ENCODE measurements at places on chromosomes 1 and 21.

- DNase-seq, result no peak
Observed at GRCh38 chr1:202462342-202463076, 114.0 kb downstream of the PPP1R12B start.

DNA sequence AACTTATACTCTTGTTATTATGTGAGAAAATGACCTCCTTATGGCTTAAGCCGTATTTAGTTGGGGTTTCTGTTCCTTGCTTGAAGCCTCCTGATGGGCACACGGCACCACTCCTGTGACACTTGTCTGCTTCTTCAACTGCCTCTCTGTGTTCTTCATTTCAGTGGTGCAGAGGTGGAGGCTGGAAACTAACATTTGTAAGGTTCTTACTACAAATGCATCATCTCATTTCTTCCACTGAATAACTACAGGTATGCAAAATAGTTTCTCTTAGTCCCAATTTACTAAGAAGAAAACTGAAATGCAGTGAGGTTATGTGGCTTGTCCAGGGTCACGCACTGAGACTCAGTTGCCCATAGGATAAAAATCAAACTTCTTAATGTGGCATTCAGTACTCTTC, 23.6 kb upstream of the ZNF362 start:
- DNase-seq, result no peak

- DNase-seq, result no peak
Observed at GRCh38 chr1:234911787-234912186, 216.8 kb downstream of the TOMM20 start.

DNA sequence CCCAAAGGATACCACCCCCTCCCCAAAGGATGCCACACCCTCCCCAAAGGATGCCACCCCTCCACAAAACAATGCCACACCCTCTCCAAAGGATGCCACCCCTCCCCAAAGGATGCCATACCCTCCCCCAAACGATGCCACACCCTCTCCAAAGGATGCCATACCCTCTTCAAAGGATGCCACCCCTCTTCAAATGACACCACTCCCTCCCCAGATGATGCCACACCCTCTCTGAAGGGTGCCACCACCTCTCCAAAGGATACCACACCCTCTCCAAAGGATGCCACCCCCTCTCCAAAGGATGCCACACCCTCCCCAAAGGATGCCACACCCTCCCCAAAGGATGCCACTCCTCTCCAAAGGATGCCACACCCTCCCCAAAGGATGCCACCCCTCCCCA, 21.6 kb upstream of the TRIM17 start:
- no peak for DNase-seq

DNA sequence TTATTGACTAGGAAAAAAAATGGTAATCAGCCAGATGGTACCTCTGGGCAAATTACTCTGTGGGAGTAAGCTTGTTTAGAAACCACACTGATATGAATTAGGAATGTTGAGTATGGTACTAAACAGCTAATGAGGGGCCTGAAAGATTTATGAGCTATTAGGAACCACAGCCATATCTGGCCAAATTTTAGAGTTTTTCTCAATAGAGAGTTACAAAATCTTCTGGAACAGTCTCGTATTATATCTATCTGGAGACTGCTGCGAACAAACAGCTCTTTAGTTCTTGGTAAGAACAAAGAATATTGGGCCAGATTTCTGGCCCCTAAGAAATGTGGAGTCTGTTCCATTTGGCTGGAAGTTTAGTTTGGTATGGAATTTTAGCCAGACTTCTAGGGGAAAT, 4.9 kb upstream of the PODN start:
- DNase-seq, result no peak

GRCh38 chr1:158150523-158150922, 30.2 kb upstream of the CD1D start:
- DNase-seq, result no peak

DNA sequence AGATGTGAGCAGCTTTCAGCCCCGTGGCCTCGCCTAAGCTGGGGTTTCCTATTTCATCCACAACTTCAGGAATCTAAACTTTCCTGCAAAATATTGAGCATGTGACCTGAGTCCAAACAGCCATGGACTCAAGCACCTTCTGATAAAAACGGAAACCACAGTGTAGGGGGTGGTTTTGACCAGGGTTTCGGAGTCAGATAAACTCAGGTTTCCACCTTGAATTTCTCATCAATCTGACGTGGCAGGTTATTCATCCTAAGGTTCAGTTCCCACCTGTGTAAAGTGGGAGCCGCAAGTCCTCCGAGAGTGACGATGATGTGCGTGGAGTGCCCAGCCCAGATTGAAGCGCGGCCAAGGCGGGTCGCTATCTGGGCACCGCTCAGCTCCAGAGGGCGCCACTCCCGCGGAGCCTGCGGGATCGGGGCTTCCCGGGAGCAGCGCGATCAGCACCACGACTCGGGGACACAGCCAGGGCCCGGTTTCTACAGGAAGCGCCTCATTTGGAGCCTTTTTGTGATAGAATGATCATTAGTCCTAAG, 871 bp upstream of the ETS2 start:
- peak; percentile 59 for DNase-seq

GRCh38 chr1:181397845-181398244, 85.5 kb upstream of the CACNA1E start:
- DNase-seq, result no peak

DNA sequence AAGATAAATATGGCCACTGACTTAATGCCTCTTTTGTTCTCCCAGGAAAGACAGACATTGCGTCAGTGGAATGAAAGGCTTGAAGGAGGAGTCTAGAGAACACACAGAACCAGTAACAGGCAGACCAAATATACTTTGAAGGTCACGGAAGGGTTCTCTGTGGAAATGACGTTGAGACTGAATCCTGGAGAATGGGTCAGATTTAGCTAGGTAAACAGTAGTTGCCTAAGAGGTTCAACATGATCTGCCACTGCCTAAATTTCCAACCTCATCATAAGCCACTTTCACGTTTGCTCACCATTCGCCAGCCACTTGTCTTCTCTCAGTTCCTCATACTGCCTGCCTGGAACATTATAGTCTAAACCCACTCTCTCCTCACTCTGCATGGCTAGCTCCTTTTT, 20.5 kb downstream of the PLA2G4A start:
- DNase-seq, result no peak

- DNase-seq, result no peak
Observed at GRCh38 chr1:29852248-29852647, 615.9 kb downstream of the PTPRU start.

DNA sequence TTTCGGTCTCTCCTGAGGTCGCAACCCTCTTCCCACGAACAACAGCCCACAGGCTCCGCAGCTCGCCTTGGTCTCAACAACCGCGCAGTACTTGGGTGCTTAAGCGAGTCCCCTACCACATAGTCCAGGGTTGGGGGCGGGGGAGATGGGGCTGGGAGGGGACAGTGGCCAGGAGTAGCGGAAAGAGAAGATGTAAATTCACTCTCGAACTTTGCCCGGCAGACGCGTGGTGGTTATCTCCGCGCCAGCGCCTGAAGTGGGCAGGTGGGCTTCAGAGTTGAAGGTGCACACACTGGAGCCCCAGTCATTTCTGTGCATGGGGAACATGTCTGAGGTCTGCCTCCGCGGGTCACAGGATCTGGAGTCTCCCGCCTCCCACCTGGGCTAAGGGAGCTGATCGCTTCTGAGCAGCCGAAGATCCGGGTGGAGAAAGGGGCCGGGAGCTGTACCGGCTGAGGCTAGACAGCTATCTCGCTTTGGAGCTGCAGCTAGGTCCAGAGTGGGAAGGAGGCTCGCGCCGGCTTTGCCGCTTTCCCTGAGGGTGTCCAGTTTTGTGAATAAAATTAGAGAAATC, 4.3 kb upstream of the FOXD2 start:
- DNase-seq, result no peak

- DNase-seq, result no peak
Observed at GRCh38 chr1:86423873-86424272, at the start of gene CLCA2. Gene CLCA2, plus strand, starts transcription at chr1:86424171. Its CDS starts 77 bp downstream, at chr1:86424248.

DNA sequence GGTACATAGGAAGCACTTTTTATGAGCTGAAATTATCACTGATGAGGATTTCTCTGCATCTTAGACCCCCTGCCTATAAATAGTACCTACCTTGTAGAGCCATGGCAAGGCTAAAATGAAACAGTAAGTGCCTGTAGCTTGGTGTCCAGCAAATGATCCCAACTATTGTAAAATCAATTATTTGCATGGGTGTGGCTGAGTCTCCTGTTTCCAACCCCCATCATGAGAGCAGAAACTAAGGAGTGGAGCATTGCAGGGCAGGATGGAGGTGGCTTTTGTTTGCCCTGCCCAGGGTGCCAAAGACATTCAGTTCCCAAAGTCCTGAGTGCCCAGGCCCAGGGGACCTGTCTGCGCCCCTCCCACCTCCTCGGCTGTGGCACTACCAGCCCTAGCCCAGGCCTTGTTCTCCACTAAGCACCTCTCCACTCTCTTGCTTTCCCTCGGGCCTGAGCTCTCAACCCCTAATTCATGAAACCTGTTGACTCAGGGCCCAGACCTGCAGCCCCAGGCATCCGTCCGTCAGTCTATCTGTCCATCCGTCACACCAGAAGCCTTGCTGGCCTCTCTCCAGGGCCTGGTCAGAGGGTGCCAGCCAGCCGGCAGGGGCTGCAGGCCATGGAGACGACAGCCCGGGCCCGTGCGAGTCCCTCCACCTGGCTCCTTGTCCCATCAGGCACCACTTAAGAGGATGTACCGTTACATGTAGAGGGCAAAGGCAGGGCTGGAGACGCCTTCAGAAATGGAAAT, 39.6 kb downstream of the PAX7 start:
- no peak for DNase-seq

DNA sequence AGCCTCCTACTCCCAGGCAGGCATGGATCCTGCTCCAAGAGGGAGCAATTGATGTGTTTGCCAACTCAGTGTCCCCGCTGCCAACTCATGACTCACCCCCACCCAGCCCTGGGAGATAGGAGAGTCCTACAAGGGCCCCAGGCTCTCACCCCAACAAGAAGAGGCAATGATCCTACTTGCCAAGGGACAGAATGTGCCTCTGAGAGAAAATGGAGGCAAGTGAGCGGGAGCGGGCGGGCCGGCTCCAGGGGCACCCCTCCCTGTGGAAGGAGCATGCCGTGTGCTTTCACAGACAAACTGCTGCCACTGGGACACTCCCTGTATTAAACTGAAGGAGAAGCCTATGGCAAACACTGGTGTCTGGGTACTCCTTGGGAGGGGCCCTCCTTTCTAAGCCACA, 16.7 kb downstream of the PKP1 start:
- no peak for DNase-seq

- DNase-seq, result no peak
Observed at GRCh38 chr1:180186831-180187230, 32.2 kb downstream of the QSOX1 start.

DNA sequence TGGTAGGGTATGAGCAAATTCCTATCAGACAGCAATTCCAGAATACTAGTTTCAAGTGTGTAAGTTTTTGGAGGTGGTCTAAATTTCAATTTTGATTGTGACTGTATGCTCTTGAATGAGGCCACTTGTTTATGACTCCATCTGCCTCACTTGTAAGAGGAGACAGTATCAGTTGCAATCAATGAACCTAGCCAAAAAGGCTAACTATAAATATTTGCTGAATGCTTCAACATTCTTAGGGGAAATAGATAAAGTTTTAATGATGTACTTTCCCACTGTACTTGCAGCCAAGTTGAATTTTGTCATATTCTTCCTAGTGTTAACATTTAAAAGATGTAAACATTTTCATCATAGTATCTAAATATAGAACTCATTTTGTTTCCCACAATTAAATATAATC, 32.1 kb upstream of the RWDD3 start:
- no peak for DNase-seq

GRCh38 chr1:208681878-208682663, 437.9 kb upstream of the PLXNA2 start:
- no peak for DNase-seq

DNA sequence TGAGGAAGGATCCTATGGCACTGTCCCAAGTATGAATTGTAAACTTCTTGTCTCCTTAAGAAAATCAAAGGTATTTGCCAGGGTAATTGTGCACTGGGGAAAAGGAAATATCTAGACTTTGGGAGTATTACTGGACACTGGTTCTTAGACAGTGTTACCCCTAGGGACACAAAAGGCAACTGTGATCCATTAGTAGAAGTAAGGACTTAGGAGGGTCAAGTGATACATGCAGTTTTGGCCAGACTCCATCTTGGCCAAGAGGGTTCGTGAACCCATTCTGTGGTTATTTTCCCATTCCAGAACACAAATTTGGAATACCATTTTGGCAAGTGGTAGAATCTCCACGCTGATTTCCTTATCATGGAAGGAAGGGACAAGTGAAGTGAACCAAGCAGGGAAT, 98.1 kb downstream of the TM2D1 start:
- no peak for DNase-seq

DNA sequence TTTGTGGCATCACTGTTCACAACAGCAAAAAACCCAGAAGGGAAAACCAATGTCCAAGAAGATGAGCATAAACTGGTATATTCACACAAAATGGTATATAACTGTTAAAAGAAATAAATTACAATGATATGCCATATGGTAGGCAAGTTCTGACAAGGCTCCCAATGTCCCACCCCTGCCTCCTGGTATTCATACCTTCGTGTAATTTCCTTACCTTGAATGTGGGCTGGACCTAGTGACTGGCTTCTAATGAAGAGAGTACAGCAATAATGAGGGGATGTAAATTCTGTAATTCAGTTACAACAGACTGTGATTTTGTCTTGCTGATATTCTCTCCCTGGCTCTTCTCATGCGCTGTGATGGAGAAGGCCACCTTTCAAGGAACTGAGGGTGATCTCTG, 9.3 kb downstream of the ANKRD45 start:
- no peak for DNase-seq

- DNase-seq, result no peak
Observed at GRCh38 chr1:15578921-15579682, 5.7 kb downstream of the AGMAT start.

GRCh38 chr1:166700696-166701095, 138.6 kb upstream of the POGK start:
- no peak for DNase-seq
